ENCODE measurements at places on chromosomes 6 and 20.

- no peak for DNase-seq
These were observed 189.0 kb downstream of the SLC16A10 start for GRCh38 chr6:111276335-111276734.

DNA sequence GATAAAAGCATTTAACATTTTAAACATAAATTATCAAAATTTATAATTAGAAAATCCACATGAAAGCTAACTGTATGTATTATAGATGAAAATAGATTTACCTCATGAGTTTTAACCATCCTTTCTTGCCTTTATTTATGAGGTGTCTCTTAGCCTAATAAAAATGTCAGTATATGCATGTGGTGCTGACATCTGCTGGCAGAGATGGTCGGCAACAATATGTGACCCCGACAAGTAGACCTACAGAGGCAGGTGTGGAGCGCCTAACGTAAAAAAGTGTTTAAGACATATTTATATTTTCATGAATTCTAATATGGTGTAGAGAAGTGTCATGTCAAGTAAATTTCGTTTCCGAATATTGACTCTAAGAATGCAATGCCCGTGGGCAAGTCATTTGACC lies 149.0 kb upstream of the FUT9 start:
- DNase-seq = no peak

DNA sequence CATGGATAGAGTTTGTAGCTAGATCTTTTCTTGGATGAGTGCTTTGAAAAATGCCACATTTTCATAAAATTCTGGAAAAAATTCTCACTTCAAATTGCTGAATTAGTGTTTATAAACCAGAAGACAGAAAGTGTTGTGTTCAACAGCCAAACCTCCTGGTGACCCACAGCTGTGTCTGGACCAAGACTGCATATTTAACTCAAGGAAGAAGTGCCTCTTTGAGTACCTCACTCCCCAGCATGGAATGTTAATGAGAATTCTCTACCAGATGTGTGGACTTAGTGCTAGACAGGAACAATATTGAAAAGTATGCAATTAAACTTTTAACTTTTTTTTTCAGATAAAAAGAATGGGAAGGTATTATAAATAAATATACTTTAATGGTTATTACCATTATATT lies 609.3 kb downstream of the COL12A1 start:
- DNase-seq = no peak

DNA sequence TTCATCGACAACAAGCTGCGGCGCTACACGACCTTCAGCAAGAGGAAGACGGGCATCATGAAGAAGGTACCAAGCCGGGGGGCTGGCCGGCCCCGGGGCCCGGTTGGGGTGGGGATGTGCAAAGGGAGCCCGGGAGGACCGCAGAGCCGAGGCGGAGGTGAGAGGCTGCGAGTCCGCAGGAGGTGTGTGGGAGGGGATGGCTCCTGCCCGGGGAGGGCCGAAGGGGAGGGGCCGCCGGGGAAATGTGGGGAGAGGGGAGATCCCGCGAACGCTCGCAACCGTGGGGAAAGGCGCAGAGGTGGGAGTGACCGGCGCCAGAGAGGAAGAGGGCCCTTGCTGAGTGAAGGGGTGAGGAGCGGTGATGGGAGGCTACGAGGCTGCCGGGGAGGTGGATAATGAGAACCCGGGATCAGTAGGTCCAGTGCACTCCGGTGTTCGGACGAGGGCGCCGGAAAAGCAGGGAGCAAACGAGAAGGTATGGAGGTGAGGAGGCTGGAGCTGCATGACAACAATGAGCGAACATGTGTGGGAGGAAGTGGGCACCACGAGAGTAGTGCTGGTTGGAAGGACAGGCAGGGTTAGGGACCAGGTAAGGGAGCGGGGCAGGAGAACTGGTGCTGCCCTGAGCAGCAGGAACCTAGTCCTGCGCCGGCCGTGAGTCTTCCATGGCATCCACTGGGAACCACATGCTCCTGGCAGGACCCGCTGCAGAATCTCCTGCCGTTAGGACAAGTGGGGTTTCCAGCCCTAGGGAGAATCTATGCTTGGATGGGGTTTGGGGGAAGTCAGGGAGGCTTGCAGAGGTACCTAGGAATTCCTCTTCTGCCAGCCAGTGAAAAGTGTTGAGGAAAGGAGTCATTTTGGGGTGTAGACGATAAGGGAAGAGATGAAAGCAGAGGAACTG lies 1.3 kb downstream of the SRF start:
- no peak for DNase-seq

GRCh38 chr20:20452254-20452676 lies 84.4 kb downstream of the INSM1 start:
- DNase-seq = peak; percentile 4

DNA sequence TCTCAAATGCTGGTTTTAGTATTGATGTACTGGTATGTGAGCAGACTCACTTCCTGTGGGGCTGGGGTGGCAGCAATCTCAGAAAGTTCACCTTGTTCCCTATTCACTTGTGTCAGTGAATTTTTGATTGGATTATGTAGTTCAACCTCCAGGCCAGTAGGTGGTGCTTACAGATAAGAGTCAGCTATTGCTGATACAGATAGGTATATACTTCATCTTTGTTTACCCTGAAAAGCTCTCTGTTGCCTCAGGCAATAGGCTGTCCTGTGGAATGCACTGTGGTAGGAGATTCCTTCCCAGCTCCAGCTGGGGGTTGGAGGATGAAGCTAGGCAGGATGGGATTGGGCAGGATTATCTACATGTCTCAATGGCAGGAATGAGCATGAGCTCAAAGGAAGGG lies 851.2 kb upstream of the EYS start:
- DNase-seq = no peak

- no peak for DNase-seq
These were observed at the start of gene SPO11 for GRCh38 chr20:57329608-57330221. SPO11 (plus strand) TSS chr20:57329803; CDS start chr20:57329868, 65 bp downstream.

GRCh38 chr6:32087574-32088486 lies 21.3 kb downstream of the TNXB start:
- DNase-seq = no peak

- DNase-seq = no peak
These were observed 148.8 kb downstream of the RPS12 start for GRCh38 chr6:132962936-132963868.

GRCh38 chr6:39223061-39223460 lies 6.2 kb downstream of the KCNK5 start:
- DNase-seq = no peak

- no peak for DNase-seq
These were observed 166.4 kb upstream of the RNF217 start for GRCh38 chr6:124795643-124796463.

DNA sequence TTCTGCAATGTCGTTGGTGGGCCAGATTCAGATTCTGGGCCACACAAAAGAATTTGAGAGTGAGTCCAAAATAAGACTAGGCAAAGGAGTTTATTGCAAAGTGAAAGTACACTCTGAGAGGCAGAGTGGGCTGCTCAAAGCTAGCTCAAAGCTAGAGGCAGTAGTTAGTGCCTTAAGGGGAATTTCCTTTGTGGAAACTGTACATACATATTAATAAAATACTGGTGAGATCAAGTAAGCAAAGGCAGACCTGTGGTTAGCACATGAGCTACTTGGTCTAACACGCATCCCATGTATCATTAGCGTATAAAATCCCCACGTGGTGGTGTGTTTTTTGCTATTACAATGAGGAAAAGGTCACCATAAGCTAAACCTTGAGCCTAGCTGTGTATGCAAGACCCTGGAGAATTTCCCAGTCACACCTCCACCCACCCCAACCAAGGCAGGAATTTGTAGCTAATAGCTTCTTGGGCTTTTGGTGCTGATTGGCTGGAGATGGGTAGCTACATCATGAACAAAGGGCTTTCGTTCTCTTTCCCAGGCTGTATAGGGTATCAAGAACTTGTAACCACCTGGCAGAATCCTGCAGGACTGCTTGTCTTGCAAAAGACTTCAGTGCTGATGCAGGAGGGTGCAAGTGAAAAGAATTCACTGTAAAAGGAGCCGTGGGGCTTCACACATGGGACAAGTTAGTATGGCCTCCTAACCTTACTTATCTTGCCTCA lies 14.7 kb upstream of the TRIM26 start:
- DNase-seq = no peak

DNA sequence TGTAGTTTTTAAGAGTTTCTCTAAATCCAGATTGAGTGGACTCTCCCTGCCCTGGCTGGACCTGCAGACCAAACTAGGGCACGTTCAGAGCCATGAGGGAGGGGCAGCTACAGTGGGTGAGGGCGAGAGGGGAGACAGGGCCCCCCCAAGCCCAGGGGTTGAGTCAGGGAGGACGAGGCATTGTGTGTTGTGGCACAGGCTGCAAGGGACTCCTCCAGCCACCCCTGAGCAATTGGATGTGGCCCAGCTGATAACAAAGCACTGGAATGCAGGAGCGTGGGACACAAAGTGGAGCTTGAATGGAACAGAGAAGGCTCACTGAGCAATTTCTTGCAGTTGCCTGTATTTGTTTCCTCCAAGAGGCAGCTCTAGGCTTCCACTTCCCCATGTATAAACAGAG lies 43.5 kb upstream of the MYL9 start:
- DNase-seq = no peak

GRCh38 chr20:57417051-57417689 lies 26.0 kb downstream of the RBM38 start:
- no peak for DNase-seq

DNA sequence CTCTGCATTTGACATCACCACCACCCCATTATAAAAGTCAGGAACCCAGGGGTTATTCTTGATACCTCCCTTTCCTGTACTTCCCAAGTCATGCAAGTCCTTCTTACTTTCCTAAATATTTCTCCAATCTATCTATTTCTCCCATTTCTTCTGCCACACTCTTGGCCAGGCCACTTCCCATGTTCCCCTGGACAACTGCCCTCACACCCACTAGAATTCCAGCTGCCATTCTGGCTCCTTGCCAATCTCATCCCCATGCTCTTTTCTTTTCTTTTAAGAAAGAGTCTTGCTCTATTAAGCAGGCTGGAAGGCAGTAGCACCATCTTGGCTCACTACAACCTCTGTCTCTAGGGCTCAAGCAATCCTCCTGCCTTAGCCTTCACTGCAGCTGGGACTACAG lies 15.2 kb downstream of the DEFB132 start:
- no peak for DNase-seq

- no peak for DNase-seq
These were observed 87.8 kb downstream of the CARMIL1 start for GRCh38 chr6:25366903-25367545.
